ENCODE measurements at places on chromosomes 12 and 14.

DNA sequence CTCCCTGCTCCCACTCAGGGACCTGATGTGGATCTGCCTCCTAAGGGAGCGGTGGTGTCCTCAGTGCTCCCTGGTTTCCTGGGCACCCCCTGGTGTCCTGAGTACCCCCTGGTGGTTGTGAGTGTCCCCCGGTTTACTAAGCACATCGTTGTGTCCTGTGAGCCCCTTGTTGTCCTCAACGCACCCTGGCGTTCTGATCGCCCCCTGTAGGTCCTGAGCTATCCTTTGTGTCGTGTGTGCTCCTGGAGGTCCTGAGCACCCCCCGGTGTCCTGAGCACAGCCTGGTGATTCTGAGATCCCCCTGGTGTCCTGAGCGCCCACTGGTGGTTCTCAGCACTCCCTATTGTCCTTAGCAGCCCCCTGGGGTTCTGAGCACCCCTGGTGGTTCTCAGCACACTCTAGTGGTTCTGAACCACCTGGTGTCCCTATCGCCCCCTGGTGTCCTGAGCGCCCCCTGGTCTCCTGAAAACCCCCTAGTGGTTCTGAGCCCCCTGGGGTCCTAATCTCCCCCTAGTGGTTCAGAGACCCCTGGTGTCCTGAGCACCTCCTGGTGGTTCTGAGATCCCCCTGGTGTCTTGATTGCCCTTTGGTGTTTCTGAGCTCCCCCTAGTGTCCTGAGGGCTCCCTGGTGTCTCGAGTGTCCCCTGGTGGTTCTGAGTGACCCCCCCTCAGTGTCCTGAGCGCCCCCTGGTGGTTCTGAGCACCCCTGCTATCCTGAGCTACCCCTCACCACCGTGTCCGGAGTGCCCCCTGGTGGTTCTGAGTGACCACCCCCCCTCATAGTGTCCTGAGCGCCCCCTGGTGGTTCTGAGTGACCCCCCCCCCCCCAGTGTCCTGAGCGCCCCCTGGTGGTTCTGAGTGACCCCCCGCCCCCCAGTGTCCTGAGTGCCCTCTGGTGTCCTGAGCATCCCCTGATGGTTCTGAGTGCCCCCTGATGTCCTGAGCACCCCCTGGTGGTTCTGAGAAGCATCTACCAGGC is 615.1 kb downstream of the TMEM121 start:
- DNase-seq, result peak; percentile 27

DNA sequence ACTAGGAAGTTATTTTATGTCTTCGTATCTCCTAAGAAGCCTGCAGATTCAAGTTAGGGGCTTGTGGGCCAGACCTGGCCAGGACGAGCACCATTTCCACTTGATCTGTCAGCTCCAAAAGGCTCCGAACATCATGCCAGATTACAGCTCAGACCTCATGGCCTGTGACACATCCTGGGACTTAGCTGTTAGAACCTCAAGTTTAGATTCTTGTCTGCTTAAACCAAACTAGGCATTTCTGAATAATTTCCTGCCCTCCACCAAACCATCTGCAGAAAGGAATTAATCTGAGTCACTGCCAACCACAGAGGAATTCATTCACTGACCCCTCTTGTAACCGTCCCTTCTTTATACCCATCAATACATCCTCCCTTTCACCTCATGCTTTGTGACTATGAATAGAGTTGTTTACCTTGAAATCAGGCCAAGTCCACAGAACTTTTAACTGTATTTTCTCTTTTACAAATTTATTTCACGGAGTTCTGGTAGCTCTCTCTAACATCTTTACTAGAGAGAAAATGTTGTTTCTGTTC is 120.3 kb downstream of the FBXL14 start:
- DNase-seq, result peak; percentile 72

GRCh38 chr14:69587389-69587788 is 12.7 kb upstream of the CCDC177 start:
- no peak for DNase-seq

DNA sequence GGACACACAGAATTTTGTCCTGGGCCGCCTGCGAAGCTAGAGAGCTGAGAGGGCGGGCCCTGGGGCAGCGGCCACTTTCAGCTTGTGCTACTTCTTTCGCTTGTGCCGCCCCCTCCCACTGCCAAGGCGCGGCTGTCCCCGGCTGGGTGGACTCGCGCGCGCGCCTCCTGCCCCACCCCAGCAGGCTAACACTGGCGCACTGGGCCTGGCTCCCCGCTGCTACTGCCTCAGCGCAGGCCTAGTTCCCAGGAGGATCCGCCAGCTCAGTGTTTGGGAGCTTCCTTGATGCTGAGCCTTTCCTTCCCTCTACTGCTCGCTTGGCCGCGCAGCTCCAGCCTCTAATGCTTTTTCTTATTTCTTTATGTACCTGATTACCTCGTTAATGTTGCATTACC is 27.4 kb upstream of the METAP2 start:
- peak; percentile 23 for DNase-seq

DNA sequence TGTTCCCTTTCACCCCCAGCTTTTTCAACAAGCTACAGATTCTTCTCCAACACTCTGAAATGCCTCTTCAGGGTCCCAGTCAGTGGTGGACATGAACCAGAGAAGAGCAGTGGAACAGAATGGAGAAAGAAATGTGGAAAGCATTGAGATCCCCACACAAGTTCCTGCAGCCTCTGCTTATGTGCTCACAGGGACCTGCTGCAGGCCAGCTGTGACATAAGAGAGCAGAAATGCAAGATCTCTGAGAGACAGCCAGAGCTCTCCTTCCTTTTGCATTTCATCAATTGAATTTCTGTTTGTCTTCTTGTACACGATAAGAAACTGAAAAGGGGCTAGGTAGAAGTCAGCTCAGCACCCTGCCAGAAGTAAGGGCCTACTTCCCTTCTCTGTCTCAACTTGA is 6.2 kb downstream of the MDM1 start:
- DNase-seq, result no peak

GRCh38 chr12:29537298-29537697 is 39.8 kb upstream of the OVCH1 start:
- no peak for DNase-seq

GRCh38 chr14:75979648-75980565 is 1.9 kb downstream of the TGFB3 start:
- no peak for DNase-seq

GRCh38 chr12:78931466-78931990 is 67.0 kb downstream of the SYT1 start:
- DNase-seq, result no peak

DNA sequence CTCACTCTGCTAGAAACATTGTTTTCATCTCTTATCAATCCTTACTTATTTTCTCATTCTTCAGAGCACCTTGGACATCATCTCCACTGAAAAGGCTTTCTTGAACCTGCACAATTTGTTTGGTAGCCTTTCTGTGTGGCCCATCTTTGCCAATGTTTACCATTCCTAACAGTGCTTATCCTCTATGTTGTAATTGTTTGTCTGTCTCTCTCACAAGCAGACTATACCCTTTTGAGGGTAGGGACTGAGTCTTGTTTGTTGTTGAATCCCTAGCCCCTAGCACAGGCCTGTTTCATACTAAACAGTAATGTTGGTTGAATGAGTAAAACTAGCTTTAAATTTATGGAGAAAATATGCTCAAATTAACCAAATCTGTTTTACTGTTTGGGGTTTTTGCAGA is 9.2 kb downstream of the MRPL42 start:
- DNase-seq, result no peak

DNA sequence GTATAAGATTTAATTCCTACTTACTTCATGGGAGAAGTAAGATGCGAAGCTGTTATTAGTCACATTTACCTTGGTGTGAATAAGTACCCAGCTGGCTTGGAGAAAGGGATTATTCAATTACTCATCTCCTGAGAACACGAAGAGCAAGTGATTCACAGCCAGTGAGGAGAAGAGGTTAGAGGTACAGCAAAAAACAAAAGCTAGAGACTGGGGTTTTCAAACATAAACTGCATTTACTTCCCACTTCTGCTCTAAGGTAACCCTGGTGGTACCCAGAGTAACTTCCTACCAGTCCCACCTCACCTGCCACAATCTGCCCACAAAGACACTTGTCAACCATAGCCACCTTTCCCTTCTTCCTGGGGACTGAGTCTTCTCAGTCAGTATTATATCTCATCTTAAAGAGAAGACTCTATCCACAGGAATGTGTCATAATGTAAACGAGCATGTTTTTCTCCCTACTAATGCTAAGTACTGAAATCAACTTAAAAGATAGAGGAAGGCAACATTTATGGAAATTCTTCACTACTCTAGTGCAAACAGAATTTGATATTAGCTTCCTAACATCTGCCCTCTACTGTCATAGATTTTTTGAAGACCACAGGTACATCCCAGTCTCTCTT is 6.0 kb upstream of the IL22 start:
- DNase-seq, result no peak

DNA sequence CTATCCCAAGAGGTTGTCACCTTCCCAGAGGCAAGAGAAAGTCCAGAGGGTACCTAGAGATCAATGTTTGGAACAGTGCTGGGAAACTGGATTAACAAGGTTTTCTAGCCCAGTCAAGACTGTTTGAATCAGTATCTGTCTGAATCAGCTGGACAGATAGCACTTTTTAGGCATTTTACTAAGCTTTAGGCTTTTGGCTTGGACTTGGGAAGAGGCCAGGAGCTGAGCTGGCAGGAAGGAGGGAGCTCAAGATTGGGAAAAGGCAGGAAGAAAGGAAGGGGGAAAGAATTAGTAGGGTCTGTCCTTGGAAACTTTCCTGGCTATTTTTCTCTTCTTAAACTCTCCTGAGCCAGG is 8.3 kb downstream of the IKZF4 start:
- DNase-seq, result no peak

DNA sequence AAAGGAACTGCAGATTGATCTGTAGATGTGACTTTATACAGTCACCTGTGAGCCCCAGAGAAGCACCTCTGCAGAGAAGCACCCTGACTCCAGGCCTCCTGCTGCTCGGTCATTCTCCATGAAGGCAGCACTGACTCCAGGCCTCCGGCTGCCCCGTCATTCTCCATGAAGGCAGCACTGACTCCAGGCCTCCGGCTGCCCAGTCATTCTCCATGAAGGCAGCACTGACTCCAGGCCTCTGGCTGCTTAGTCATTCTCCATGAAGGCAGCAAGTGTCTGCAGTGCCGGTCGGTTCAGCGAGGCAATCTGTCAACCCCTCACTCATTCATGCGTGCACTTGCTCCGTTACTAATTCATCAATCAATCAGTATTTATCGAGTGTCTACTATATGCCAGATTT is 160.3 kb downstream of the PIWIL1 start:
- no peak for DNase-seq

DNA sequence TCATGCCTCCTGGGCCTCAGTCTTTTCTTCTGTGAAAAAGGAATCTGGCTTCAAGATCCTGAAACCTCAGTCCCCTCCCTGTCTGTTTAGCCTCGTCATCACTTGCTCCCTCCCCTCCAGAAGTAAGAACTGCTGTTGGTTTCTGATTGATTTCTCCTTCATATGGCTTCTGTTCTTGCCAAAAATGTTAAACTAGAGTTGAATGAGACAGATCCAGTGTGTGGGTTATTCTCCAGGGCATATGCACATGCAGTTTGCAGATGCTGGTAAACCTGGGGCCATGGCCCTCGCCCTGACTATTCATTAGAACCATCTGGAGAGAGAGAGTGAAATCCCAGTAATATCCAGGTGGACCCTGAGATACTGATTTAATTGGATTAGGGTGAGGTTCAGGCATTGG is 175.1 kb downstream of the TMEM132C start:
- DNase-seq, result no peak

DNA sequence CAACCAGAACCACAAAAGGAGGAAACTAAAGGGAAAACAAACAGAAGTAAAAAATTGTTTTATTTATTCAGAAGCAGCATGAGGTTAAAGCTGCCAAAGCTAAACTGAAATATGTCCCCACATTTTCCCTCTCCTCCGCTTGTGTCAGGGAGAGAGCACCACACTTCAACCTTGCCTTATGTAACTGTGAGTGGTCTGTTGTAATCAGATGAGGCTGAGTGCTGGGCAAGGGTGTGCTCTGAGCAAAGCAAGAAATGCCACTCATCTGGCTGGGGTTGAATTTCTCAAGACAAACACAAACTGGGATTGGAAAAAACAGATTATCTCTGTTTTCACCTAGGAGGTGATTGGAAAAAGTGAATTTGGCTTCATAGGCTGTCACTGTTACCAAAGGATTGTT is 12.2 kb downstream of the CAPZA3 start:
- DNase-seq, result peak; percentile 29

- DNase-seq, result peak; percentile 62
Observed at GRCh38 chr12:89756194-89756584, 47.6 kb upstream of the ATP2B1 start.
